ENCODE measurements at places on chromosomes 5 and 9.
A peak's percentile ranks its signal among the peaks of the same experiment; 100 is the strongest.

DNA sequence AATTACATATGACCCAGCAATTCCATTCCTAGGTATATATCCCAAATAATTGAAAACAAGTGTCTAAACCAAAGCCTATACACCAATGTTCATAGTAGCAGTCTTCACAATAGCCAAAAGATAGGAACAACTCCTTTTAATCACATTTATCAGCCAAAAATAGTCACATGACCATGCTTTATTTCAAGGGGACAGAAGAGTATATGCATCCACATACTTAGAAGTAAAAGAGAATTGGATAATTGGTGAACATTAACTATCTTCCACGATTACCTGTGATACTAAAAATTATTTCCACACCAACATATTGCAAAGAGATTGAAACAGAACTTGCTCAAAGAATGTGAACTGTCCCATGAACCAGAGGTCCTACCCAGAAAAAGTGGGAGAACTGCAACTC is 51.8 kb upstream of the FOXE1 start:
- no peak for DNase-seq

DNA sequence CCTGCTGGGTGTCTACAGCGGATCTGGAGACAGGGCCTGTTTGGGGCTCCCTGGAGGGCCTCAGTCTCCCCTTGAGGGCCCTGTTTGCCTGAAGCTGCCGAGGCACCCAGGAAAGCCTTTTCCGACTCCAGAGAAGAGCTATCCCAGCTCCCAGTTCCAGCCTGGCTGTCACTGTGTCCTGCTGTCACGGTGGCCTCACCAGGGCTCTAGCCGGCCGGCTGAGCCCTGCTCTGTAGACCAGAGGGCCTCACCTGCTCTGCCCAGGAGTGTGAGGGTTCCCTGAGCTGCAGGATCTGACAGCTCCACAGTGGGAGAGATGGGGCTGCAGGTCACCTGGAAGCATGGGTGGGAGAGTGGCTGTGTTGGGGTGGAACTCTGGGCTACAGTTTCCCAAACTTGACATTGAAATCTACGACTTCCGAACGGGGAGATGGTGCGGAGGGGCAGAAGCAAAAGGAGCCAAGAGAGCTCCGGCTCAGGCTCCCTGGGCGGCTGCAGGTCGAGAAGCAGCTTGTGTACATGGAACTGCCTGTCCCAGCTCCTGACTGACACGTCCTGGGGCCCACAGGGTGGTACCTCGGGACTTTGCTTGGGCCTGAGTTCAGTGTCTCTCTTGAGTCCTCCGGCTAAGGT is 94.9 kb downstream of the CACNA1B start:
- DNase-seq, result no peak

DNA sequence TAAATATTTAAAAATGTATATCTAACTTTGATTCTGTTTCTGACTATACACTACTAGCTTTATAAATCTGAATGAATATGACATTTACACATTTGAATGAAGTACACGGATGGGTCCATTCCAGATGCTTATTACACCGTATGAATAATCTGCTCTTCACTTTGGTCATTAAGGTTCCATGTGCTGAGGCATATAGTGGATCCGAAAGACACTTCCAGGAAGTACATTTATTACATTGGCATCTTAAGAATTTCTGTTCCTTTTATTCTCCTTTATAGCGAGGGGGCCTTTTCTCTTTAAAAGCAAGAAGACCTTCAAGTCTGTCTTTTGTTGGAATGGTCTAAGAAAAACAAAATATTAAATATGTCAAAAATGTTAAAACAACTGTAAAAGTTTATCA is 147.6 kb downstream of the AUH start:
- no peak for DNase-seq

GRCh38 chr9:68738358-68738757 is 33.3 kb downstream of the PIP5K1B start:
- peak; percentile 58 for DNase-seq

GRCh38 chr5:116585227-116585626 is 10.6 kb upstream of the SEMA6A start:
- DNase-seq, result no peak

- no peak for DNase-seq
Observed at GRCh38 chr9:2335260-2335659, 286.3 kb upstream of the VLDLR start.

DNA sequence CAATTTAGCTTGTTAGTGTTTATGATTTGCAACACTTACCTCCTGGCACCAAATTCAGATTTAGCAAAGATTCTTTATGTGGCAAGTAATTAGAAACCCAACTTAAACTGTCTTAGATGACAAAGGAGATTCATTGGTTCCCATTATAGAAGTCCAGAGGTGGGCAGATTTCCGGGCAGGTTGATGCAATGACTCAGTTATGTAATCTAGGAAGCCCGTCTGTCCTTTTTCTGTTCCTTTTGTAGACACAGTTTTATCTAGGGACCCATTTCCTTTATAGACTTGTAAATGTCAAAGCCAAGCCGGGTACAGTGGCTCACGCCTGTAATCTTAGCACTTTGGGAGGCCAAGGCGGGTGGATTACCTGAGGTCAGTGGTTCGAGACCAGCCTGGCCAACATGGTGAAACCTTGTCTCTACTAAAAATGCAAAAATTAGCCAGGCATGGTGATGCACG is 20.3 kb upstream of the ANKRD33B start:
- DNase-seq, result no peak

DNA sequence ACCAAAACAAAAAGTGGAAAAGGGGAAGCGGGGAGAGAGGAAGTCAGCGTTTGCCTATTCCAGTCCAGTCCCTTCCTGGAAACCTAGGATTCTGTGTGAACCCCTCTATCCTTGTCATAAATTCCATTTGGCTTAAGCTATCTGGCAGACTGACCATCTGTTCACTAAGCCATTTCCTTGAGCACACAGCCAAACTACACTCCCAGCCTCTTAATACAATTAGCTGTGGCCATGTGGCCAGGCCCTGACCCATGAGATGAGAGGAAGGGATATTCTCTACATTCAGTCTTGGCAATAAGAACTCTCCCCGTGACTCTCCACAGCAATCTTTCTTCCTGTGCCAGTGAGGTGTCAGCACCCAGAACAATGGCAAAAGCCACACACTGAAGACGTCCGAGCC is 424.8 kb downstream of the TLE1 start:
- DNase-seq, result no peak

GRCh38 chr9:76181781-76182180 is 212.4 kb downstream of the RFK start:
- no peak for DNase-seq

DNA sequence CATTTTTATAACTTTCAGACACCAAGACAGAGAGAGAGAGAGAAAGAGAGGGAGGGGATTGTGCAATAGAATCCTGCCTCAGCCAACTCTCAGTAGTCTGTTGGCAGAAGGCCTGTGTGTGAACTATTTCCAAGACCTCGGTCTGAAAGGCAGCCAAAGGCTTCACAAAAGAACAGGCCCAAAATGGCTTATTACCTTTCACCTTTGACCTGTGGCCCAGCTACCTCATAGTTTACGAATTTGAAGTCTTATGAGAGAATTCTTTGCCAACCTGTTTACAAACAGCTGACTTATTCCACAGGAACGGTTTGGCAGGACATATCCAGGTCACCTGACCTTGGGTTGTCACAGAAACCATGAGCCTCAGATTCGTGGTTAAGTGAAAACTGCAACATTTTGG is 48.6 kb downstream of the NR2F1-AS1 start:
- DNase-seq, result no peak

DNA sequence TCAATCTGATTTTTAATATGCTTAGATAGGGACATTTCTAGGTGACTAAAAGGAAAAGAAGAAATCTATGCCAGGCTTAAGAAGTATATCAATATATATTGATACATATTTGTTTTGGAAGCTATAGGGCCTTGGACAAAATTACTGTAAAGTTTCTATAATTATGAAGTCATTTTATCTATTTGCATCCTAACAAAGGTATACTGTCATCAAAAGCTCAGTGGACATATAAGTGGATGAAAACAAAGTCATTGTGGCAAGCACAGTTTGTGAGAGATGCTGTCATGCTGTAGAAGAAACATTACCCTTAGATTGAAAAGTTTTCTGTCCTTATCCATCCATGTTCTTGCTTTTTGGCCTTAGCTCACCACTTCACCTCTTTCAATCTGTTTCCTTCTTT is 140.3 kb upstream of the SPEF2 start:
- no peak for DNase-seq

DNA sequence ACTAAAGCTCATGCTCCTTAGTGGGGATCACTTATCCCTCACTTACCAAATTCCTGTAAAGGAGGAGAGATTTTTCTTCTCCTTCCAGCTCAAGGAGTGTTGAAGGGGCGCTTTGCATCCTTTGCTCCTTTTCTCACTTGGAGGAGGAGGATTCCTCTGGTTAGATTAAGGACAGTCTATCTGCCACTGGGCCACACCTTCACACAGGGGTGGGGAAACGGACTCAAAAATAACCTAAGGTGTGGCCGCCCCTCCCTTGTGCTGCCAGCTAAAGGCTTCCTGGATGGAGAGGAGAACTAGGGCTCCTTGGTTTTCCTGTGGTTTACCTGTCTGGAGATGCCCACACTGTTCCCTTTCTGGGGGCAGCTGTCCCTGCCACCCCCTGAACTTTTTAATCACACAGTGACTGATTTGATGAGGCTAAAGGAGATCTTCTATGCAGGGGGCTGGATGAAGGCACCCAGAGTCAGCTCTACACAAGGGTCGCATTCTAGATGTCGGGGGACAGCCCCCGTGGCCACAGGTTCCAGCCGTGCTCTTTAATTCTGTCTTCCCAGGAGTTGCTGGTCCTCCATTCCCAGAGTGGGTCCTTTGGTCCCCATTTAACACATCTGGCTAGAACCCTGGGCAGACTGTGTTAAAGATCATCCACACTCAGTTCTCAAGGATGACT is 14.4 kb downstream of the GLRX start:
- no peak for DNase-seq

GRCh38 chr9:104999136-104999535 is 71.2 kb upstream of the ABCA1 start:
- DNase-seq, result no peak

GRCh38 chr5:176793343-176793699 is 17.0 kb upstream of the UNC5A start:
- DNase-seq, result no peak

DNA sequence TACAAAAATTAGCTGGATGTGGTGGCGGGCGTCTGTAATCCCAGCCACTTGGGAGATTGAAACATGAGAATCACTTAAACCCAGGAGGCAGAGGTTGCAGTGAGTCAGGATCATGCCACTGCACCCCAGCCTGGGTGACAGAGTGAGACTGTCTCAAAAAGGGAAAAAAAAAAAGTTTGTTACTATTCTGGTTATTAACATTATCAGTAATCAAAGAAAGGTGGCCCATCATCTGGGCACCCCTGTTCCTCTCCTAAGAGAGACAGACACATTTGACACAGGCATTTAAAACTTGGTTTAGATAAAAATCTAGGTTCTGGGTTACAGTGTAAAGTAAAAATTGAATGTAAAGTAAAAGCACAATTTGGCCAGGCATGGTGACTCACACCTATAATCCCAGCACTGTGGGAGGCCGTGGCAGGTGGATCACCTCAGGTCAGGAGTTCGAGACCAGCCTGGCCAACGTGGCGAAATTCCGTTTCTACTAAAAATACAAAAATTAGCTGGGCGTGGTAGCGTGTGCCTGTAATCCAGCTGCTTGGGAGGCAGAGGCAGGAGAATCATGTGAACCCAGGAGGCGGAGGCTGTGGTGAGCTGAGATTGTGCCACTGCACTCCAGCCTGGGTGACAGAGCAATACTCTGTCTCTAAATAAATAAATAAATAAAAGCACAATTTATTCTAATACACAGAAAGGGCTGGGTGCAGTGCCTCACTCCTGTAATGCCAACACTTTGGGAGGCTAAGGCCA is 16.7 kb upstream of the PHYHD1 start:
- no peak for DNase-seq

- no peak for DNase-seq
Observed at GRCh38 chr5:108669462-108669861, 78.2 kb upstream of the FER start.

GRCh38 chr5:32071351-32071944 is 102.7 kb downstream of the GOLPH3 start:
- no peak for DNase-seq

DNA sequence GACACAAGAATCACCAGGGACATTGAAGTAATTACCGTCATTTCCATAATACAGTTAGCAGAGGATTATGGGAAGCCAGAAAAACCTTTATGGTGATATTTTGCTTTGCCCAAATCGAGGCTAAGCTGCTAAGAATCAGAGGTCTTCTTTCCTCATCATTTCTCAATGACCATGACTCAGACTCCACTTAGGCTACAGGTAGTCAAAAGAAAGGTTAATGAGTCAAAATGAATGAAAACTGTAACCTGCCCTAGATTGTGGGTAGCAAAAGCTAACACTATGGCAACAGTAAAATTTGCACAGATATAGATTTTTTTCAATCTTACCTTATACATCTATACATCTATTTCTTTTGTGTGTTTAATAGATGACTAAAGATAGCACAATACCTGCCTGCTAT is 185.8 kb downstream of the CARTPT start:
- DNase-seq, result no peak

DNA sequence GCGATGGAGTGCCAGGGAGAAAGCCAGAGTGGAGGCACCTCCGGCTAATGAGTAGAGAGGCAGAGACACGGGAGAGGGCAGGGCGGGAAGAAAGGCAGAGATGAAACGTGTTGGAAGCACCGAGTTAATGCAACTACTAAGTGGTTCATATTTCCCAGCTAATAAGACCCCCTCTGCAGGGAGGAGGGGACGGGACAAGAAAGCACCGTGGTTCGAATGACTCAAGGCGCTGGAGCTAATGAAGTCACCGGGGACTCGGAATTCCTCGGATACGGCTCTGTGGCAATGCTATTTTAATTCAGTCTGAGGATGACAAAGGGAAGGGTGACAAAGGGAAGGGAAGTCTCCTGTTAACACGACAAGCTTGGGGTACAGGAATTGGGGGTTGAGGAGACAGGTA is 54.5 kb upstream of the RAPGEF1 start:
- DNase-seq, result no peak

- no peak for DNase-seq
Observed at GRCh38 chr5:16742938-16743337, 126.1 kb upstream of the RETREG1 start.

- no peak for DNase-seq
Observed at GRCh38 chr5:65252977-65253376, 228.7 kb downstream of the ADAMTS6 start.

DNA sequence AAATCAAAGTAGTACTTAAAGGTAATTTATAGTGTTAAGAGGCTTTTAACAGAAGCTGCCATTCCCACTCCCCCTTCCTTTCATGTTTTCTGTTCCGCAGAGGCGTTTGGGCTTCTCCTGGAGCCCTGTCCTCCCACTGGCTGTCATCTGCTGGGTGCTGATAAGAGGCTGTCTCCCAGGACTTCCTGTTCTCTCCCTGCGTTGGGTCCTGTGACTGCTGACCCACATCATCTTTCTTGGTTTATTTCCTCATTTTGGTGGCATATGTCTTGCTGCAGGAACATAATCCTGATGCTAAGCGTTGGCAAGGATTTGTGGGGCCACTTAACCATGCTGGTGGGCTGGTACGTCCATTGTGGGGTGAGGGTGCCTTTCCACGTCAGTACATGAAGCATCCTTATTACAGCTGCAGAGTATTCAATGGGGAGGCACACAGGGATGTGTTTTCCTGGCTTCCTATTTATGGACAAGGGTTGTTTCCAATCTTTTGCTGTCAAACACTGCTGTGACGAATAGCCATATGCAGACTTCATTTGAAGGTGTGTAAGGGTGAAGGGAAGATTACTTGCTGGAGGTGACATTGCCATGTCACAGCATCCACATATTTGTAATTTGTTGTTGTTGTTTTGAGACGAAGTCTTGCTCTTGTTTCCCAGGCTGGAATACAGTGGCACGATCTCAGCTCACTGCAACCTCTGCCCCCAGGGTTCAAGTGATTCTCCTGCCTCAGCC is 22.3 kb upstream of the RNF130 start:
- DNase-seq, result peak; percentile 96

GRCh38 chr5:149674686-149675085 is 55.4 kb upstream of the PPARGC1B start:
- no peak for DNase-seq

All from hematopoietic multipotent progenitor cell treated with erythropoietin and hydrocortisone succinate and interleukin-3 and kit ligand, for 8 days (in vitro differentiated cells).